ENCODE measurements at places on chromosomes 1 and 21.

GRCh38 chr1:247906504-247907047 lies 11.2 kb downstream of the OR2W3 start:
- peak; percentile 8 for DNase-seq

- DNase-seq, result no peak
Observed at GRCh38 chr21:31448496-31448895, 104.4 kb upstream of the TIAM1 start.

GRCh38 chr1:22886211-22886610 lies 86.5 kb downstream of the LACTBL1 start:
- DNase-seq, result no peak

GRCh38 chr1:217004776-217005436 lies 281.7 kb upstream of the ESRRG start:
- DNase-seq, result peak; percentile 6

DNA sequence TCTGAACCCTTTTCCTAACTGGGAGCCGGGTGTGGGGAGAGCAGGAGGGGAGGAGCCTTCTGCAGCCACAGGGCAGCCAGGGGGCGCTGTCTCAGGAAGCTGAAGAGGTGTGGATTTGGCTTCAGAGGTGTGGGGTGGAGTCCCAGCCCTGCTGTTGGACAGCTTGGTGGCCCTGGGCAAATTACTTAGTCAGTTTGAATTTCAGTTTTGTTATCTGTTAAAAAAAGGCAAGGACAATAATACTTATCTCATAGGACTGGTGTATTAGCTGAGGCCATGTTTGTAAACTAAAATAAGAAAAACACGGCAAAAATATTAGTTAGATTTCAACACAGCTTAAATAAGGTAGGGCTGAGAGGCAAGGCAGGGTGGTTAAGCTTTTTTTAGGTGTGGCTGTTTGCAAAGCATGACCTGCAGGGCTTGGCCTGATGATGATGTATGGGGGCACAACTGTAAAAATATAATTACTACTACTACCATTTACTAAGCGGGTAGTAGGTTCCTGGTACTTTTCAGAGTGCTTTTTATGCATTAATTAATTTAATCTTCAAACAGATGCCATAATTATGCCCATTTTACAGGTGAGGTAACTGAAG lies 111.8 kb downstream of the PLXNA2 start:
- peak; percentile 56 for DNase-seq

DNA sequence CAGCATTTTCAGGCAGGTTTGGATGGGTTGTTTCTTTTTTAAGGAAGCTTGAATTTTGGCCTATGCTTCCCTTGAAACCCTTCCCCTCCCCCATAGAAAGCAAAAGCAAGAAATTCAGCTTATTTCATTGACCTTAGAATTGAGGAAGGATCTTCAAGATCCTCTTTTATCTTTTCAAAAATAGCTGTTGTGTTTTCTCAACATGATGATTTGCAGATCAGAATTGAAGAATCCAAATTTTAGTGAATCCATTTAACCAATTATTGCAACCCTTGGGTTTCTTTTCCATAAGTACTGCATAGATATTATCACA lies 73.7 kb downstream of the LRRC8C start:
- no peak for DNase-seq

- DNase-seq, result no peak
Observed at GRCh38 chr1:204799630-204800029, 71.0 kb upstream of the NFASC start.

DNA sequence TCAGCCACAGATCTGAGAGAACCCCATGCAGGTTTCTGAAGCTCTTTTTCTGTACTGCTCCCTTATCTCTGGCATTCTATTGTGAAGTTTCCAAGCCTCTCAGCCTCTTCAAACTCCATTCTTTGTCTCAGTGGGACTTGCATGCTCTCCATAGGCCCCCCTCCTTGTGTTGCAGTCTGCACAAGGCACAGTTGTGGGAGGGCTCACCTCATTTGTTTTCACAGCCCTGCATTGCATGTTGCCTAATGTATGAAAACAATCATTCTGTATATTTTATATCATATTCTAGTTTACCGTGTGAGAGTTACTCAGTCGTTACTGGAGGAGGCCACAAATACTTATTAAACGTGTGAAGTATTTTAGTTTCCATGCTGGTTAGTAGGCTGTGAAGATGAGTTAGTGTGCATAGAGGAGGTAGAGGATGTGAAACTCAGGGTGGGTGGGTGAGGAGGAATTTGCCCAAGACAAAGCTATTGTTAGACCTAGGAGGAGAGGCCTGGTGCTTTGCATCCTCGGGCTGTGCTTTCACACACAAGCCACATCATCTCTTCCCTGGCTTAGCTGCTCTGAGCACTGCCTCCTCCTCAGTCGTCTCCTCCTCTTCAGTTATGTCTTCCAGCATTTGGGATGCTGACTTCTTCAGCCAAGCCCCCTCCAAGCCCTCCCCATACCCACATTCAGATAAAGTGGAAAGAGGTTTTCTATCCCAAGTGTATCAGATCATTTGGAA lies 7.8 kb upstream of the CHI3L2 start:
- DNase-seq, result no peak

GRCh38 chr21:44423941-44424607 lies 31.2 kb upstream of the LRRC3 start:
- DNase-seq, result no peak

DNA sequence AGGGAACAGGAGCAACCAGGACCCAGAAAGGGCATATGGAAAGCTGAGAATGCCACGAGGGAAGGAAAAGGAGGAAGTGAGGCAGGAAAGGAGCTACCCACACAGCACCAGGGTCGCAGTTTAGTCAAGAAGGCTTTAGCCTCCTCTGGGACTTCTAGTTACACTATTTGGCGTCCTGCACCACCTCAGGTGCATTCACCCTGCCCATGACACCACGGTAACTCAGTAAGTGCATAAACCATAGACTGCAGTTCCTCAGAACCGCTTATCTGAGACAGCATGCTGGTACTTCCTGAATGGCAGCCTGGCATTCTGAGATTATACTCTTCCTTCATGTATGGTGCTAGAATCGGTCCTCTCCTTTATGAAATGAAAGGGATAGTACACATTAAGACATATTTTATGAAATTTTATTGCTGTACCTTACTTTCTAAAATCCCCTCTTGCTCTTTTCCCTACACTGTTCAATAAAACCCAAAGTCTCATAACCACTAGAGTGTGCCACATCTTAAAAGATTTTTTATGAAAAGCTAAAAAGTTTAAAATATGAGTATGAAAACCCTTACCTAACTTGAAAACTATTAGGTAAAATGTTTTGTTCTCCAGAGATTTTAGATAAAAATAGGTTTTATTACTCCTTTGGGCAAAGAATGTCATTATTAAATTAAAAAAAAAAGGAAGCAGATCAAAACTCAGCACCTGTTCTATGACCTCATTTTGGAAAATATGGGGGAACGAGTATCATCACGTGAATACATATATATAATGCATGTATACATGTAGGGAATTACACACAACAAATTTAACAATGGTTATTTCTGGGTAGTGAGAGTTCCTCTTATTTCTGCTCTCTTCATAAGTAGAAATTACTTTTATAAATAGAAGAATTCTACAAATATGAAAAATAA lies 67.3 kb downstream of the VAV3 start:
- no peak for DNase-seq

GRCh38 chr1:55580845-55581332 lies 365.7 kb upstream of the USP24 start:
- no peak for DNase-seq

GRCh38 chr1:181135437-181135731 lies 46.9 kb downstream of the IER5 start:
- no peak for DNase-seq
